Glomerular endothelial cell (primary cell): ENCODE measurements at places on chromosomes 5 and 9.

DNA sequence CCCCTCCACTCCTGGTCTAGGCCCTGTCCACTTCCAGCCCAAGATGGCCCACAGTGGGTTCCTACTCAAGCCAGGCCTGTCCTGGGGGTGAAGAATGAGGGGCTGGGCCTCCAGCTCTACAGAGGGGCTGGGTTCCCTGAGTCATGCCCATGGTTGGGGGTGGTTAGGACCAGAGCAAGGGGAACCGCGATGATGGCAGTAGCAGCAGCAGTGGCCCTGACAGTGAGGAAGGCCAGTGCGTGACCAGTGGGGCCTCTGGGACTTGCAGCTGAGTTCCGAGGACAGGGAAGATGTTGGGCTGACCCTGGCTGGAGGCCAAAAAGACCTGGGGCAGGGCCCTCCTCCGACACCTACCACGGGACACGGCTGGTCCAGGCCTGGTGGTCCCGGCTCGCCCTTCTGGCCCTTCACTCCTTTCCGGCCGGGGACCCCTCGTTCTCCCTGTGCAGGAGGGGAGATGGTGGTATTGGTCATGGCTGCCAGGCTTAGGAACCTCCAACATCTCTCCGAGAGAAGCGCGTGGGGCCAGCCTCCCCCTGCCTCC, 9.2 kb upstream of the PHYKPL start:
- DNase-seq: no peak

DNA sequence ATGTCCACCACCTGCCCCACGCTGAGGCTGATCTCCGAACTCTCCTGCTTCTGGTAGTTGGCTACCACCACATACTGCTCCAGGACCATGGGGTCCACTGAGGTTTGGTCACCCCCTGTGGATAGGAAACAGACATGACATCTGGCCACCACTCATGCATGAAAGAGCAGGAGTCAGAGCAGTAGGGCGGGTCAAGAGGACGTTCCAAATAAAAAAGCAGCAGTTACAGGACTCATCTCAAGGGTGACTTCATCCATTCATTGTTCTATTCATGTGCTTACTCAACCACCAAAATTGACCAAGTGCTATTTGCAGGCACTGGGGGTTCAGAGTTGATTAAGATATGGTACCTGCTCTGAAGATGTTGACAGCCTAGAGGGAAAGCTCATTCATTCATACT, 79.2 kb upstream of the UBTD2 start:
- no peak for DNase-seq

GRCh38 chr5:5315068-5315980, 107.2 kb upstream of the ICE1 start:
- no peak for DNase-seq

- DNase-seq: no peak
Observed at GRCh38 chr5:24492229-24492628, 152.5 kb downstream of the CDH10 start.

DNA sequence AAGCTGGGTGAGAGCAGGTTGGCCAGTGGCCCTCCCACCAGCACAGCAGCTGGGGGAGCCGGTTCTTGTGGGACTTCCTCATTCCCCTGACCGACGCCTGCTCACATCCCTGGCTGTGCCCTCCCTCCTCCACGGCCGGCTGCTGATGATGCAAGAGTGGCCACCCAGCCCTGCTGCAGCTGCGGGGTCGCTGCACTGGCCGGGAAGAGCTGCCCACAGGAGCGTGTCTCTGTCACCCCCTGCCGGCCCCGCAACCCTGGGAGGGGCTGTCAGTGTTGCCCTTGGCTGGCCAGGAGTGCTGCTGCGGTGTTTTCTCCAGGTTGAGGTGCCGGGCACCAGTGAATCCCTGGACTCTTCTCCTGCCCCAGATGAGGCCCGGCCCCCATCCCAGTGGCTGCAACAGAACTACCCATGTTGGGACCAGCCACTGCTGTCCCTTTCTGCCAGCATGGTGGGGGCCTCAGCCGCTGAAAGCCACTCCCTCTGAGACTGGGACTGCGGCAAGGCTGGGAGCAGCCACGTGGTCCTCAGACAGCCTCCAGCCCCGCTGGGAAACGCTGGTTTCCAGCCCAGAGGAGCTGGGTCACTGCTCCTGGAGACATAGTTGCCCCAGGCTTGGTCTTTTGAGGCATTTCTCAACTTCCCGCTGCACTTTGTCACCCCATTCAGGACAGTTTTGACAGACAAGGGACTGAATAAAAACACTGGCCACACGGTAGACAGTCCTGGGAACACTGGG, 739 bp downstream of the CARD9 start:
- no peak for DNase-seq

DNA sequence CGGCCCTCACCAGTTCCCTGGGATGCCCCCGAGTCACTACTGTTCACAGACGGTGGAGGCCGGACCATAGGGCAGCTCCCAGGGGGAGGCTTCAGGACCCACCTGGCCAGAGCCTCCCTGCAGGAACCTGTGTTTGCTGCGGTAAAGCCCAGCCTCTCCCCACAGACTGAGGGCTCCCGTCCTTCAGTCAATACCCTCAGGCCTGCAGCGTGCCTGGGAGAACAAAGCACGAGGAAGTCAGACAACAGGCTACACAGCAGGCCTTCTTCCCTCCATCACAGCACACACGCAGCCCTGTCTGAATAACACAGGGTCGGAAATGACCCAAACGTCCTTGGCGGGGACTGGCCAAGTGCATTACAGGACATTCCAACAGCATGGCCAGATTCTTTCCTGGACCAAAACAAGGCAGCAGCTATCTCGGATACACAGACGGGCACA, 34.4 kb downstream of the COL23A1 start:
- DNase-seq: no peak

DNA sequence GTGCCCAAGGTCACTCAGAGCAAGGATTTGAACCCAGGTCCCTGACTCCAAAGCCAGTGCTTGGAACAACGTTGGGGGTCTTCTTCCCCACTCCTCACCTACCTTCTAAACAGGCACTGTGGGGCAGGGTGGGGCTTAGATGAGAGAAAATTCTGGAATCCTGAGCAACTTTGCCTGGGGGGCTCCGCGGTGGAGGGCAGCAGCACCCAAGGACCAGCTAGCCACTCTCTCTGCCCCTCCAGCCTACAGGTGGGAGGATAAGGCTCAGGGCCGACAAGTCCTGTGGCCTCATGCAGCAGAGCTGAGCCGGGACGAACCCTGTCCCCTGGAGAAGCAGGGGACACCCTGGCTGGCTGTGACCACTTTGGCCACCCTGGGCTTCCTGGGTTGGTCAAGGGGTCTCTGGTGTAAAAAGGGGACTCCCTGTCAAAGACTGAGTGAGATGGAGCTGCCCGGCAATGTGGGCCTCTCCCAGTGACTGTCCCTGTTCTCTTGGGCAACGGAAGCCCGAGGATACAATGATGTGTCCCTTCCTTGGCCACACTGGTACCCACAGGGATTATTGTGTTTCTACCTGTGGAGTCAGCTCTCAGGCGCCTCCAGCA, 26.5 kb downstream of the CEL start:
- DNase-seq: no peak

DNA sequence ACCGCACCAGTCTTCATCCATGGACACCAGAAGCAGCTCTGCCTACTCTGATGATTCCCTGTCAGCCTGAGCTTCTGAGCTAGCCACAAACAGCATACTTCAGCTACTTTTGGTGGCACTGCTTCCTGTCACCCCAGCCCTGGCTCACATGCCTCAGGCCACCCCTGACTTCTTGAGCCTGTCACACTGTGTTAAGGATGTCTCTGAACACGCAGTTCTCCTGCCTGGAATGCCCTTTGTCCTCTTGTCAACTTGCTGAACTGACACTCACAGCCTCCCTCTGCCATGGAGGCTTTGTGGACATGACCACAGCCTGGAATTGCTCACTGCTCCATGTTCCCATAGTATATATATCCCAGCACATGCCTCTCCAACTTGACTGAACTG, 7.2 kb downstream of the MACROH2A1 start:
- DNase-seq: no peak

DNA sequence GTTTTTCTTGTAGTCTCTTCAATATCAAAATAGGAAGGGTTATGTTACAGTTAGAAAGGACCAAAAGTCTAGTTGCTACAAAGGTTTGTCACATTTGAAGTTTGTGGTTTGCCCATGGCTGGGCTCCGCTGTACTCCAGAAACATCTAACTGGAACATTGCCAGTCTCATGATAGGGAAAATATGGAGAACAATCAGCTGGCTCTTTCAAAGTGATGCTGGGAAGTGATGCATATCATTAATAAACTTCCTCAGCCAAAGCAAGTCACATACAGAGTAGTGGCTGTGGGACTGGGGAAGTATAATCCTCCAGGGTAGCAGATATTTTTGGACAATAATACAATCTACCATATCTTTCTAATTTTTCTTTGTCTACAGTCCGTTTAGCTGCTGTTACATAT, 8.8 kb downstream of the BTF3 start:
- no peak for DNase-seq

GRCh38 chr5:170632985-170633234, 129.1 kb downstream of the KCNIP1 start:
- DNase-seq: no peak

DNA sequence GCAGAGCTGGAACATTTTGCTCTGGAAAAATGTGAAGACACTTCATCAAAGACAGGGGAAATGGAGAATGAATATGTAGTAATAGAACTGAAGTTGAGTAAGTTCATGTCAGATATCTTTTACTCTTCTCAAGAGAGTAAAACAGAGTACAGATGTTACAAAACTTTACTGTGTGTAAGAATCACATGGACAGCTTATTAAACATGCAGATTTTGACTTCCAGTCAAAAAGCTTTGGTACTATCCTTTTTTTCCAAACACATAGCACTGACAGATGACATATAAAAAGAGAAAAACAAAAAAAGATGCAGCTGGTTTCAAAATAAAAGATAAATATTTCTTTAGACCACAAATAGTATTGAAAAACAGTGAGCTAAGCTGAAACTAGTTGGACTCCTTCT, 115.4 kb downstream of the FBN2 start:
- no peak for DNase-seq

DNA sequence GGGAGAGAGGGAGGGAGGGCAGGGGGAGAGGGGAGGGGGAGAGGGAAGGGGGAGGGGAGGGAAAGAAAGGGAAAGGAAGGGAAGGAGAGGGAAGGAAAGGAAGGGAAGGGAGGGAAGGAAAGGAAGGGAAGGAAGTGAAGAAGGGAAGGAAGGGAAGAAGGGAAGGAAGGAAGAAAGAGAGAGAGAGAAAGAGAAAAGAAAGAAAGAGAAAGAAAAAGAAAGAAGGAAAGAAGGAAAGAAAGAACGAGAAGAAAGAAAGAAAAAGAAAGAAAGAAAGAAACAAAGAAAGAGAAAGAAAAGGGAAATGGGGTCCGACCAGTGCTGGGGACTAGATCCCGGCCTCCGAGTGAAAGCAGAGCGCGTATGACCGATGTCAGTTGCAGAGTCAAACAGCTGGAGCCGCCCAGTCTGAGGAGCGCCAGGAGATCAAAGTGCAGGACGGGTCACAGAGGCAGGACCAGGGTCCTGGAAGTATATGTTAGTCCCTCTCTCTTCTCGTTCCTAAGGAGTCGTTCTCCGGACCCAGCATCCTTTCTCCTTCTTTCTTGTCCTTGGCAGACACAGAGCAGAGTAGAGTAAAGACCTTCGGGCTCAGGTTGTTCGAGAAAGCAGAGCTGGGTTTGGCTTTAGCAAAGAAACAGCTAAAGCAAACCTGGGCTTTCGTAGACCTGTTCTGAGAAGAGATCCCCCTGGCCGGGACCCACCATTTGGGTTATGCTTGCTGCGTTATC, 305.4 kb upstream of the MSX2 start:
- DNase-seq: no peak

- no peak for DNase-seq
Observed at GRCh38 chr9:93263334-93264229, 79.6 kb downstream of the WNK2 start.

GRCh38 chr9:29717631-29718030, 2144.3 kb upstream of the C9orf72 start:
- no peak for DNase-seq

GRCh38 chr5:156414391-156414790, 87.4 kb downstream of the SGCD start:
- no peak for DNase-seq

- DNase-seq: no peak
Observed at GRCh38 chr9:122186777-122187470, 27.2 kb downstream of the MORN5 start.

GRCh38 chr9:134215699-134216448, 51.5 kb upstream of the RNU6ATAC start:
- DNase-seq: no peak

GRCh38 chr9:101458963-101459631, 23.5 kb upstream of the ALDOB start:
- DNase-seq: peak; percentile 60

DNA sequence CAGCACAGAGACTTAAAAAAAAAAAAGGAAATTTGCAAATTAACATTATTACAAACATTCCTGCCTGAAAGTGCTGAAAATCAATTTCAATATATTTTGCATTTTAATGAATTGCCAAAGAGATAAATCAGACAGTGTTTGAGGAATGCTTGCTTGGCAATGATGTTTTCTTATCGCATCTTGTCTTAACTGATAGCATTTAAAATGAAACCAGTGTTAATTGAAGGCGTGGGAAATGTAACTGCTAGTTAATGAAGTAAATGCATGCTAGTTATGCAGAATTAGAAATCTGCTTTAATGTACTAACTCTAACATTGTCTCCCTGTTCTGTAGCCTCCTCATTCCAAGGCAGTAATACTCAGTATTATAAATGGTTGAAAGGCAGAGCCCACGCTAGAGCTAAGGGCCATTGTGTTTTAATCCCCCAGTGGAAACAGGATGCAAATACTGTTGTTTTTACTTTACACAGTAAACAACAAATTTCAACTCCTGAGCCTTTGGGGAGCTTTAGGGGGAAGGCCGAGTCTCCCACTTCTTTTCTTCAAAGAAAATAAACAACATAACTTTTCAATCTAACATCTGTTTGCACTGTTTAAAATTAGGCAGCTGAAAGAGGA, 586.9 kb downstream of the TLE4 start:
- DNase-seq: no peak

DNA sequence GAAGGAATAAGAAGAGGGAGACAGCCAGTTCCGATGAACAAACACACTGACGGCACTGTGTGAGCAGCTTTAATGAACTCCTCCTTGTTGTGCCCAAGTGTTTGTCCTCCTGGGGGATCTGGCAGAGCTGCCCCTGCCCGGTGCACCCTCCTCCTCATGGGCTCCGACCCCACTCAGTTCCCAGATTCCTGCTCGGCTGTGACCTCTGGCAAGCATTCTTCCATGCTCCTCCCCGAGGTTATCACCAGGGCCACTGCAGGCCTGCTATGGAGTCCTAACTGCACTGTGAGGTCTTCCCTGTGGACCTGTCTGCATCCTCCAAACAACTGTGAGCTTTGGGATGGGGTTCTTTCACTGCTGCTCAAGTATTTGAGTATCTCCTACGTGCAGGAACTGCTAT, 142.2 kb downstream of the DCP2 start:
- DNase-seq: no peak

GRCh38 chr9:86097510-86098224, 1.7 kb downstream of the GOLM1 start:
- DNase-seq: no peak

- no peak for DNase-seq
Observed at GRCh38 chr5:81021951-81022687, 62.0 kb downstream of the RASGRF2 start.

DNA sequence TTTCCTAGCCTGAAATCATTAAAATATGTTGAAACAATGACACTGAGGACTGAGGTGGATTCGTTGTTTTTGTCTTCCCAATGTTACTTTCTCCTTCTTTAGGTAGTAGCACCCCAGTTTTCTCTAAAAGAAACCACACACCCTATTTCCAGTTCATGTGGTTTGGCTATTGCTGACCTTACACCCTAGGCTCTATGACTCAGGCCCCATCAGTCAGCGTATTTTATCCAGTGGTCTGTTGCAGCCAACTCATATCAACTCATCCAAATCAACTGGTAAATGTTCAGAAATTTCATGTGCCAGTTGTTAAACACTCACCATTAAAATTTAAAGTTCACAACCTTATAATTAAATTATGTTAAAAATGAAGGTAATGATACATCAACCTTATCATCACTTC, 44.6 kb upstream of the NFIB start:
- DNase-seq: no peak
